ENCODE measurements at places on chromosomes 2 and 18. TPM values are rescaled to one million over a fixed set of nuclear protein-coding genes. Genes with fewer than 3 reads are reported as not detected.

CRACDL gene
- total RNA-seq = not detected

ZNF396 gene
- 2.8 TPM for total RNA-seq

DES gene
- total RNA-seq = 3.7 TPM

UGT1A4 gene
- not detected for total RNA-seq

CYB5A gene
- 154 TPM for total RNA-seq

SLC11A1 gene
- 0.14 TPM for total RNA-seq

MAPRE2 gene
- total RNA-seq = 11.7 TPM

CXCR4 gene
- total RNA-seq = 0.92 TPM

ACTR1B gene
- total RNA-seq = 42.8 TPM

C2orf80 gene
- not detected for total RNA-seq

KCMF1 gene
- total RNA-seq = 77.2 TPM

HAAO gene
- 0.46 TPM for total RNA-seq

AQP12B gene
- total RNA-seq = not detected

PLEK gene
- 1.1 TPM for total RNA-seq

PLGLB2 gene
- 1.1 TPM for total RNA-seq

CELF4 gene
- total RNA-seq = not detected
